SK-N-SH (cell line): ENCODE measurements at places on chromosomes 6 and 20.

- no peak for DNase-seq
These were observed 11.9 kb upstream of the MYCT1 start for GRCh38 chr6:152685819-152686218.

GRCh38 chr6:137736048-137736818, 130.8 kb upstream of the TNFAIP3 start:
- DNase-seq, result no peak

GRCh38 chr6:8588176-8588575, 152.8 kb upstream of the SLC35B3 start:
- no peak for DNase-seq

GRCh38 chr20:44398335-44398734, 42.8 kb downstream of the HNF4A start:
- no peak for DNase-seq

GRCh38 chr20:48791666-48792071, 36.1 kb downstream of the PREX1 start:
- DNase-seq, result no peak

DNA sequence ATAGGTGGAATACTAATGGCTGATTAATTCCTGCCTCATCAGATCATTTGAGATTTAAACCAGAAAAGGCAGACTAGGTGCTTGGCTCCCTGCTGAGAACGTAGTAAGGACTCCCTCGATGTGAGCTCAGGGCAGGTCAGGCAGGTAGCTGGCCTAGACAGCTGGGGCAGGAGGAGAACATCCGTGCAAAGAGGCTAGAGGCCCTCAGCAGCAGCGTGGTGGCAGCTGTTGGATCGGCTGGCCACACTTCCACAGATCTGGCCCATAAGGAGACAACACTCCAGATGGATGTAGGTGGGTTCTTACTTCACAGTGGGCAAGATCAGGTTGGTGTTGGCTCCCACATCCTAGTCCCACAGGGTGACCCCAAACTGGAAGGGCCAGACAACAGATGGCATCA, 38.5 kb downstream of the EYA2 start:
- no peak for DNase-seq

- DNase-seq, result no peak
These were observed 27.2 kb downstream of the DIDO1 start for GRCh38 chr20:62898970-62899632.

GRCh38 chr20:21433329-21433890, 36.1 kb upstream of the NKX2-4 start:
- no peak for DNase-seq

DNA sequence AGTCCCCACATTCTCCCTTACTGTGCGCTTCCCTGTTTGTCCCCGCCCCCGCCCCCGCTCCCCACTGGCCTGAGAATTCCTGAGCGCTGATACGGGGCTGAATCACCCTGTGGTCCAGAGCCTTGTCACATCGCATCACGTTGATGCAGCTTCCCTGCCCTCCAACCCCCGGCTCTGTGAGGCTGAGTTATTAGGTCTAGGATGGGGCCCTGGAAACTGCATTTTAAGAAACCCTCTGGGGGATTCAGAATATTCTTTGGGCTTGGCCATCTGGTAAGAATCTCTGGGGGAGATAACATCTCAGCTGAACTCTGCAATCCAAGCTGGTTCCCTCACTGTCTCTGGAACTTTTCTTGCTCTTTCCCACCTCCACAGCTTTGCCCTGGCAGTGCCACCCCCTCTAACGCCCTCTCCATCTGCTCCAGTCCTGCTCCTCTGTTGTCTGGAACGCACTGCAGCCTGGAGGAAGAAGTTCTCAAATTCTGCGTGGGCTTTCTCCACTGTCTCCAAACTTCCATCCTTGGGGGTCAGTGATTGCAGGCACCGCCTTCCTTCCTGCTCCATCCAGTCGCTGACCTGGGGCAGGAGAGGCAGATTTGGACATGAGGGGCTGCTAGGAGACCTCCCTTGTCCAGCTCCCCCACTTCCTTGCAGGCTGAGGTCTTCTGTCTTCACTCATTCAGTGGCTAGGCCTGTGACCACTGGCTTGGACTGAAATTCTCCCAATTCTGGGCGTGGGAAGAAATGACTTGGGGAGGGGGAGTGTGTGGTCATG, 42.6 kb downstream of the KIAA1755 start:
- DNase-seq, result peak; percentile 63

DNA sequence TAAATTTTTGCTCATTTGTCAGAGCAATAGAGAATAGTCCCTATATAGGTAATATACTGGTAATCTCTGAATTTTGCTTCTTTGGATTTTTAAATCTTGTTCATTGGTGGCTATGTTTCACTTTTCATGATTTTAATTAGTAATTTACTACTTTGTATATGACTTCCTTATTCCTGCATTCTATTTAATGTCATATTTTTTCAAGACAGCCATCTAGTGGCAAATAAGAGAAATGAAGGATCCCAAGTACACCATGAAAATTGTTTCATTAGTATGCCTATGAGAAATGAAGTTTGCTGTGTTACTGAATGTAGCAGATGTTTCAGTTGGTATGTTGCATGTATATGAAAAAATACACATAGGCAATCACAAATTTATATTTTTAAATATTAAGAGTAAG, 82.4 kb downstream of the ZNF292 start:
- DNase-seq, result peak; percentile 51

DNA sequence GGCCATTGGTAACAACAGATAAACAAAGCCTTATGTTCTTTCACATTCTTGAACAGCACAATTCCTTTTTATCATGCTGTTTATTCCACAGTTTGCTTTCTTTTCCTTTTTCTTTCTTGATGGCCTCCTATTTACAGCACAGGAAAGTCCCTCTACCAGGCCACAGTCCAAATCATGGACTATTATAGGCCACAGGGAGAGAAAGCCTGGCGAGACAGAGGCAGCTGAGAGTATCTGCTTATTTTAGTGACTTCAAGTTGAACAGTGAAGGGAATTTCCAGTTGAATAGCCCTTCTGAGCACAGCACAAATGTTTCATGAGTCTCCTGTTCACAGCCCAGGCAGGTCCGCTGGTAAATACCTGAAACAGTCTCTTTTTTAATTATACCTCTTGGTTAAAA, 263.7 kb upstream of the ARID1B start:
- DNase-seq, result no peak

GRCh38 chr6:3518356-3519190, 61.7 kb upstream of the SLC22A23 start:
- no peak for DNase-seq

DNA sequence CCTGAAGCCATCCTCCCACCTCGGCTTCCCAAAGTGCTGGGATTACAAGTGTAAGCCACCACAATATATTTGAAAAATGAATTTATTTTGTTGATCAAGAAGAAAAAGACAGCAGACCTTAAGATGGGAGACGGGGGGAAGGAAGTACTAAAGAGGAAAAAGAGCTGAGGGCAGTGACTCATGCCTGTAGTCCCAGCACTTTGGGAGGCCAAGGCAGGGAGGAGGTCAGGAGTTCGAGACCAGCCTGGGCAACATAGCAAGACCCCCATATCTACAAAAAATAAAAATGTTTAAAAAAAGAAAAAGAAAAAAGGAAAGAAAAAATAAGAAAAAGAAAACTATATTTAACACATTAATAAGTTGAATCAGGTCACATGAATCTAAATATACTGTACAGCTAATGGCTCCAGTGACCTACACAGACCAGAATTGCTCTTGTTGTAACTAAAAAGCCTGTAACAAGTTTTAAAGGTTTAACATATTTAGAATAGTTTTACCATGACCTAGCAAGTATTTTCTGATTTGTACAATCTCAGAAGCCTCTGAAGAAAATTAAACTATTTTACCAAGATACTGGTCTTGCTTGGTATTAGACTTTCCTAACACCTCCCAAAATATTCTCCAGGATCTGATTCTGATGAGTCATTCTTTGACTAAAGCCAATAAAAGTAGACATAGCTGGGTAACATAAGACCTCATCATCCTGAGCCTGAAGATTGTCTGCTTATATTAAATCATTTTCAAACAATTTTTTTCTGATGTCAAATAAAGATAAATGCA, 4.3 kb upstream of the AKIRIN2 start:
- no peak for DNase-seq

DNA sequence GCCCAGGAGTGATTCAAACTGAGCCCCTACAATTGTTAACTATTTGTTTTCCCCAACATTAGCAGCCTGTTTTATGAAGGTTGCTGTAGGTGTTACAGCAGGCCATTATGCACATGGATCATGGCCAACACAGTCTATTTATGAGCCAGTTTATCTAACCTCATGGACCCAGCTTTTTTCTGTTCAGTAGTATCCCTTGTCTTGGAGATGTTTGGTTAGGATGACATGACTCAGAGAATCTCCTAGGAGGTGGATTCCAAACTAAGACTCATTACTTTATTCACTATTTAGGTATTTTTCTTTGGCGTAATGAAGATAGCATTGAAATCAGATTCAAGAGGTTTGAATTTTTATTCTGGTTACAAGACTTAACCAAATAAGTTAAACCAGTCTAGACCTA, 62.8 kb upstream of the TFB1M start:
- no peak for DNase-seq

DNA sequence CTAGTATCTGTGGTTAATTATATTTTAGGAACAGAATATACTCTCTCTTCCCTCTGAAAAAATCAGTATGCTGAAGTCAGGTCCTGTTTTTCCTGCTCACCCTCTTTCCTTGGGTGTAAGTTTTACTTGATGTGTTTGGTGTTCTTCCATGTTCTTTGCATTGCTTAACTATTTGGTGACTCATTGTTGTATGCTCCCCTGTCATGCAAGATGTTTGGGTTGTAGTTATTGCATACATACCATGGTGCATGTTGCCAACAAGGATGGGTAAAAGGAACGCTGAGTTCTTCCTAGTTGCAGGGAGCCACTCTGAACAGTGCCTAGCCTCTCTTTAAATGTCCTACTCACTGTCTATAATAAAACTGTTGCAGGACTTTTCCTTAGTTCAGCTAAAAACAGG, 207.9 kb upstream of the LAMP5 start:
- no peak for DNase-seq

- no peak for DNase-seq
These were observed 86.3 kb downstream of the SOD2 start for GRCh38 chr6:159606786-159607185.

- no peak for DNase-seq
These were observed 21.9 kb downstream of the TREML1 start for GRCh38 chr6:41132254-41132653.

DNA sequence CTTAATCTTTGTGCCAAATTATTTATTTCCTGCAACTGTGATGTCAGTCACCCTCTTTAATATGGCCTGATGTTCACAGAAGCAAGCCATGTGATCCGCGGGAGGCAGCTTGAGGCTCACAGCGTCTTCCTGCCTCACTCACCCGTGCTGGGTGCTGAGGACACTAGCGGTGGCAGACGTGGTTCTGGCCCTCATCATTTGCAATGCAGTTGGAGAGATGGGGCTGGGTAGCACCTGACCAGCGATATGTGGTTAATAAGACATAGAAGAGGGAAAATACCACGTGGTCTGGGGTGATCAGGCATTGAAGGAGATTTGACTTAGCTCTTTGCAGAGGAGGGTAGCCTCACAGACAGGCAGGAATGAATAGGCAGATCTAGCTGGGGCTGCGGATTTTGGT, 264.7 kb downstream of the TMEM242 start:
- no peak for DNase-seq

GRCh38 chr6:130851026-130851425, 23.8 kb downstream of the SMLR1 start:
- no peak for DNase-seq
